ENCODE measurements at places on chromosomes 12 and 14.
A peak's percentile ranks its signal among the peaks of the same experiment; 100 is the strongest.

- DNase-seq, result no peak
These were observed 237.0 kb upstream of the SSTR1 start for GRCh38 chr14:37970696-37971095.

DNA sequence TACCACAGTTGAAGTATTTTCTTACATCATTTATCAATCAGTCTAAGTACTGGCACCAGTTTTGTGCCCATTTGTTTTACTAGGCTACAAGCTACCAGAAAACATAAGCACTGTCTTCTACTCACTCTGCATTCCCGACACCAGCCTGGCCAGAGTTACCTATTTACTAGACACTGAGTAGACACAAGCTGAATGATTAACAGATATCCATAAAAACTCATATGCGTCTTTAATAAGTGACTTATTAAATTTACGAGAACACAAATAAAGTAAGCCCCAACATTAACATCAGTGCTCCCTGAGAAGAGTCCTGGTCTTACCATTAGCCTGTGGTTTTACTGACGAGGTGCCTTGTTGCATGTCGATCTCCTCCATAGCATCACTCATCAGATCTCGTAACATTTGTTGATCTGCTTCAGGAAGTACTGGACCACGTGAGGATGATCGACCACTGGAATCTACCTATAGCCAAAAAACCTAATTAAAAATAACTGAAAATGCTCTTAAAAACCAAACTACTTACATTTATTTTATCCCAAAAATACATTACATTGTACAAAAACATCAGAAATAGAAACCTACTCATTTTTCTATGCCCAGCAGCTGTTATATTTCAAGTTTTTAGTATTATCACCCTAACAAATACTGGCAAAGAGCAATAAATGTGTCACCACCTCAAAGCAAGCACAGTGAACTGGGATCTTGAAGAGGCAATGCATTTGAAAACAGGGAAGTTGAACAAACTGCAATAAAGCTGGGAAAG, 53.3 kb downstream of the BDKRB1 start:
- DNase-seq, result no peak

DNA sequence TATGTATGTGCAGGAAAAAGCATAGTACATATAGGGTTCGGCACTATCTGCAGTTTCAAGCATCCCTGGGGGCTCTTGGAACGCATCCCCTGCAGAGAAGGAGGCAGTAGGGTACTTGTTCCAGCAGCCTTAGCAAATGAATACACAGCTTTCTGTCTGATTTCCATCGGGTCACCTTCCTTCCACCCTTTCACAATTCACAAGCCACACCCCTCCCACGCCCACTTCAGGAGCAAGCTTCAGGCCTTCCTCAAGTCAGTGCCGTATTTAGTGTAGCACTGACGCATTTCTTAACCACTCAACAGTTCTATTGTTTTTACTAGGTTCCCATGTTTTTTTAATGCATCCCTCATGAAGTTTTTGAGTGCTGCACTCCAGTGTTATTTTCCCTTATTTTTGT, 64.2 kb downstream of the CLMN start:
- DNase-seq, result no peak

DNA sequence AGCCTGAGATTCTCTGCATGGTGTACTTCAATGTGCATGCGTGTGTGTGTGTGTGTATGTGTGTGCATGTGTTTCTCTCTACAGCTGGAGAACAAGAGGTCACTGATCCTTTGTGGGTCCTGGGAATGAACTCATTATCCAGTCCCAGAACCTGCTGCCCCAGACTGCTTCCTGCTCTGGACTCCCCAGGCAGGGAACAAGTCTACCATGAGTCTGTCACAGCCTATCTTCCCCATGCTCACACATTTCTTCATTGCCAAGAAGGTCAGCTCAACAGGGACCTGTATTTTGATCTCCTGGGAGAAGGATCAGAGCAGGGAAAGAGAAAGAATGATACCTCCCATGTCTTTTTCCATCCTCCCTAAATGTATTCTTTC, 2.9 kb upstream of the AGAP2 start:
- DNase-seq, result no peak

- no peak for DNase-seq
These were observed 35.1 kb downstream of the ATF7IP start for GRCh38 chr12:14400599-14400998.

DNA sequence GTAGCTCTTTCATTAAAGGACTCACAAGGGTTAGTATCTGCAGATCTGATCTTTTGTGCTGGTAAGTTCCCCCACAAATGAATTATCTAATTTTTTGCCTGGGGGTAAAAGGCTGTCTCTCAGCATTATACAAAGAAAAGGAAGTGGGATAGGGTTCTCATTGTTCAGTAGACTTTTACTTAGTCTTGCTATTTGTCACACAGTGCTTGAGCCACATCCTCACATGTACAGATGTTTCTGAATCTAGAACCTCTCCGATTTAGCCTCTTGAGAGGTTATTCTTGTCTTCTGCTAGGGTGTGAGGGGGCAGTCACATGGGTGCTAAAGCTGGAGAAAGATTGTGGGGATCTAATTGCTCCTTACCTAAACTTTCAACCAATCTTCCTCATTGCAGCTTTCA, 93.0 kb downstream of the SLC41A2 start:
- no peak for DNase-seq

DNA sequence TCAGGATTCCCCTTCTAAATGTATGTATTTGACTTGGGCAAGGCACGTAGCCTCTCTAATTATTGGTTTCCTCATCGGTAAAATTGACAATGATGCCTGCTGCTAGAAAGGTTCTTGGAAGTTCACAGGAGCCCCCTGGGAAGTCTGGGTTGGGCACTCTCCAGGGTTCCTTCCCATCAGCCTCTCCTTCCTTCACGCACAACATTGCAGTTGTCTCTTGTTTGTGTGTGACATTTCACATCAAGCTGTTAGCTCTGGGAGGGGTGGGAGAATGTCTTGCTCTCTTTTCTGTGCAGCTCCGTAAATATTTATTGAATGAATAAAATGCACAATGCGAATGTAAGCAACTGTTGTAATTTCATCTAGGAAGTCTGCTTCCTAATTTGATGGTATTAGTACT, 153.2 kb upstream of the PRICKLE1 start:
- peak; percentile 18 for DNase-seq

- no peak for DNase-seq
These were observed 289.5 kb upstream of the FAR2 start for GRCh38 chr12:28859551-28859950.

GRCh38 chr14:105093431-105094192, 28.4 kb upstream of the GPR132 start:
- DNase-seq, result peak; percentile 65

GRCh38 chr14:99312106-99312505, 40.1 kb upstream of the BCL11B start:
- DNase-seq, result no peak

DNA sequence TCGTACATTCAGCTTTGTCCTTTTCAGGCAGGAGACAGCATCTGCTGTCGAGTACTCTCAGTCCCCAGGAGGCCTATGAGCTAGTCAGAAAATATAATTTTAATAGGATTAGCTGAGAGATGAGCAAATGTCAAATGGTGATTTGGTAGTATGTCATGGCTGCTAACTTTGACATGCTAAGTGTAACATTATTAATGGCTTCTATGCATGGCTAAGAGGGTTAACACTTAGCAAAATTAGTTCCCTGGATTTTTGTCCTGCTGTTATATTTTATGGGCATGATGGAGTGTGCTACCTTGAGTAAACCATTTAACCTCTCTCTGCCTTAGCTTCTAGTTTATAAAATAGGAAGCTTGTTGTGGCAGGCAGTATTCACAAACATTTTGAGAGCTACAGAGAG, 2.9 kb upstream of the PCNX1 start:
- no peak for DNase-seq

GRCh38 chr12:133058203-133059113, 21.1 kb downstream of the ZNF84 start:
- DNase-seq, result no peak

GRCh38 chr14:41749429-41749828, 142.8 kb downstream of the LRFN5 start:
- no peak for DNase-seq

- DNase-seq, result peak; percentile 100
These were observed 258.6 kb downstream of the MSRB3 start for GRCh38 chr12:65536876-65537681.

- no peak for DNase-seq
These were observed 26.5 kb upstream of the CRADD start for GRCh38 chr12:93650626-93651025.

DNA sequence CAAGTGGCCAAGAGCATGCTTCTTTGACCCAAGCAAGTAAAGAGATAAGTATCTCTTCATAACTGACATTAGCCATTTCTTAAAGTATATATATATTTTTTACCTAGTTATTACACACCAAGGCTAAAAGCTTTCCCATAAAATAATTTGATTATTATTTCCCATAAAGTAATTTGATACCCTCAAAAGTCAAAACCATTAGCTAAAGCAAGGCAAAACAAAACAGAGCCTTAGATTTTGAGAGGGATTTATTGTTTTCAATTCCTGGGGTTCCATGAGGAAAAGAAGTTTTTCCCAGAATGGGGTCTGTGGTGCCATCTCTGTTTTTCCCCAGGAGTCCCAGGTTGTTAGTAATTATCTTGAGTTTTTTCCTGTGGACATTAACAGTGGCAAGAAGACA, 125.5 kb upstream of the NUDT4 start:
- no peak for DNase-seq

DNA sequence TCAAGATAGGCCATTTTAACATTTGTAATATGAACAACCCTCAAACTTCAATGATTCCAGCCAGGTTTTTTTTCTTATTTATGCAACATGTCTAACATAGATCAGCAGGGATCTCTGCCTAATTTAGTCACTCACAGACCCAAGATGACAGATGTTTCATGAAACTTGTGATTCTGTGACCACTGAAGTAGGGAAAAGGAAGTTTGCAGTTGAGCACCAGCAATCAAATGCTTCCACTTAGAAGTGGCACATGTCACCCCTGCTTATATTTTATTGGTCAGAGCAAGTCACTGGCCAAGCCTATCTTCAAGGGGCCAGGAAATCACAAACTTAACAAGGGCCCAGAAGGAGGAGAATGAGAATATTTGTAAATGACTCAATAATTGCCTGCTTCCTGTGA, 150.6 kb downstream of the BCAT1 start:
- no peak for DNase-seq

GRCh38 chr12:50626026-50626425, 121.2 kb downstream of the DIP2B start:
- DNase-seq, result no peak

DNA sequence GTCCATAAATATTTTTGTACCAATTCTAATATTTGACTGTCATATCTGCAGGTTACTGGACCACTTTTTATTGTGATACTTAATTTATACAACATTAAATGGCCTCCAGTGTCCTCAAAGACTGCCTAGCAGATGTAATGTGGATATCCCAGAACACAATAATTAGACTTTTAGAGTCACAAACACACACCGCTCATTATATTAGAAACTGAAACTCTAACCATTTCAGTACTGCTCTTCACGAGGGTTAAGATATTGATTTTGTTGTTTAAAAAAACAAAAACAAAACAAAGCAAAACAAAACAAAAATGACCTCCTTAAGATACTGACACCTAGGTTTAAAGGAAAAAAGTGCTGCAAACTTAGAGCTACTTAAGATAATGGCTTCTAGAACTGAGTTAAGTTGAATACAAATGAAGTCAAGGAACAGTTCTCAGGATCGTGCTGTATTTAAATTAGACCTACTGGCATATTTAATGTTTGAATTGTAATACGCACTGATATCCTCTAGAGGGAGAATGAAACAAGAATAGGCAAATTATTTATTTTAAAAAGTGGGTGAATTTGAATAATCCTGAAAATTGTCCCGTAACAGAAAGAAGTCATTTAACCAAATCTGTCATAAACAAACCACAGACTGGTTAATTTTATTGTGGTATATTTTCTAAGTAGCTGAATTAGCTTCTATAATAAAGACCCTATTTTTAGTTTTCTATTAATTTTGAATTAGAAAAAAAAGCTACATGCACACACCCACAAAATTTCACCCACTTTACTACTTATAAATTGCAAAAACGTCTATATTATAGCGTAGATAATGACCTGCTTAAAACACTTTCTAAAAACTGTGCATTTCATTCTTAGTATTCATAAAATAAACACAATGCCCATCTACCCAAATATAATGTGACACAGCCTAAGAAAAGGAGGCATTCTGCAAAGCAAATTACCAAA, 395.2 kb upstream of the DCN start:
- DNase-seq, result peak; percentile 53

DNA sequence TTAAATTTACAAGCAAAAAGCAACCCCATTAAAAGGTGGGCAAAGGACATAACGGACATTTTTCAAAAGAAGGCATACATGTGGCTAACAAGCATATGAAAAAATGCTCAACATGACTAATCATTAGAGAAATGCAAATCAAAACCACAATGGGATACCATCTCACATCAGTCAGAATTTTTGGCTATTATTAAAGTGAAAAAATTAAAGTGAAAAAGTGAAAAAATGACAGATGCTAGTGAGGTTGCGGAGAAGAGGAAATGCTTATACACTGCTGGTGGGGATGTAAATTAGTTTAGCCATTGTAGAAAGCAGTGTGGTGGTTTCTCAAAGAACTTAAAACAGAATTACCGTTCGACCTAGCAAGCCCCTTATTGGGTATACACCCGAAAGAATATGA, 7.9 kb downstream of the OTOGL start:
- DNase-seq, result peak; percentile 47

GRCh38 chr12:73136386-73136785, 864.2 kb downstream of the TRHDE start:
- no peak for DNase-seq

DNA sequence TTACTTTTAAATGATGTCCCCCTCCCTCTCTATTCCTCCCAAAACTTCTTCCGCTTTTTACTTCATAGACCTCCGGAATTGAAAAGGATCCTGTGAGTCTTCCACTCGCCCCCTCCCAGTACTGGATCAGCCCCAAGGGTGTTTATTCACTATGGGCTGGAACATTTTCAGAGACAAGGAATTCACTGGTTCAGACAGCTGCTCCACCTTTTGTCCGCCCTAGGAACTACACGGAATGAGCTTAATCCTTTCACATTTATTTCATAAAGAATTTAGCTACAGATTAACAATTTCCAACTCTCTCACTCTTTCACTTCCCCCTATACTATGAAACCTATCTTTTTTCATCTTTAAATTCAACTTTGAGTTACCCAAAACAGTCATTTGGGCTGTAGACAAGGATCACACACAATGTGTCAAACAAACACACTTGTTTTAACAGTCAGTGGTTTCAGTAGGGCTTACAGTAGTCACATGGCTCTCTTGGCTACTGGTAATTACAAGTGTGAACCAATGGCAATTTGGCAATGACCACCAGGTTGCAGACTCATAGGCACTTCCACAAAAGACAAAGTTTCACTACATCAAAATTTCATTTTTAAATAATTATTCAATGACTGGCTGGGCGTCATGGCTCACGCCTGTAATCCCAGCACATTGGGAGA, 20.6 kb downstream of the CNIH1 start:
- peak; percentile 42 for DNase-seq

All from HCEC 1CT (cell line).